ENCODE measurements at places on chromosomes 1 and 21.

DNA sequence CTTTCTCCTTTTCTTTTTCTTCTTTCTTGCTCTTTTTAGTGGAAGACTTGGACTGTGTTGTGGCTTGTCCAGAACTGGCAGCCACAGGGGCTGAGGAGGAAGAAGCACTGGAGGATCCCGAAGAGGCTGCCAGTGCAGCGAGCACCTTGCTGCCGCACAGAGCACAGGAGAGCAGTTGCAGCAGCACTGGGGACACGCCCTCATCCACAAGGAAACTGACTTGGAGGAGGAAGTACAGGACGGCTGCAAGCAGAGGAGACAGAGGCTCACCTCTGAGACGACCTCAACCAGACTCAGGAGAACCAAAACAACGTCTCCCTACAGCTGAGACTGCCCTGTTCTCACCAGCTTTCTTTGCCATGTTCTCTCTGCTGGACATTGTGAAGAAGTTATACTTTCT is 88.9 kb downstream of the UBR4 start:
- no peak for DNase-seq

DNA sequence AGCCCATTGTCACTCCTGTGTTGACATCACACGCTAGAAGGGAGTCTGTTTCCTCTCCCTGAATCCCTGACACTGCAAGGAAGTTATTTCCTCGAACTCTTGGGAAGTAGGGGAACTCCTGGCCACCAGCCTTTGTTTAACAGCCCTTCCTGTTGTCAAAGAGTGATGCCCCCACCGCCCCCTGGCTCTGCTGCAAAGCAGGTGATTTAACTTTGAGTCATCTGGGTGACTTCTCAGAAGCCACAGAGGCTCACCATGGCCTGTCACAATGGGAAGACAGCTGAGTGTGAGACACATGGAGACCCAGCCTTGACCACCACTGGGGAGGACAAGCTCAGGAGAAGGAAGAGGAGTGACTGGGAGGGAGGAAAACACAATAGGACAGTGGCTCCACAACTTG is 182.8 kb downstream of the PSMG1 start:
- DNase-seq, result no peak

DNA sequence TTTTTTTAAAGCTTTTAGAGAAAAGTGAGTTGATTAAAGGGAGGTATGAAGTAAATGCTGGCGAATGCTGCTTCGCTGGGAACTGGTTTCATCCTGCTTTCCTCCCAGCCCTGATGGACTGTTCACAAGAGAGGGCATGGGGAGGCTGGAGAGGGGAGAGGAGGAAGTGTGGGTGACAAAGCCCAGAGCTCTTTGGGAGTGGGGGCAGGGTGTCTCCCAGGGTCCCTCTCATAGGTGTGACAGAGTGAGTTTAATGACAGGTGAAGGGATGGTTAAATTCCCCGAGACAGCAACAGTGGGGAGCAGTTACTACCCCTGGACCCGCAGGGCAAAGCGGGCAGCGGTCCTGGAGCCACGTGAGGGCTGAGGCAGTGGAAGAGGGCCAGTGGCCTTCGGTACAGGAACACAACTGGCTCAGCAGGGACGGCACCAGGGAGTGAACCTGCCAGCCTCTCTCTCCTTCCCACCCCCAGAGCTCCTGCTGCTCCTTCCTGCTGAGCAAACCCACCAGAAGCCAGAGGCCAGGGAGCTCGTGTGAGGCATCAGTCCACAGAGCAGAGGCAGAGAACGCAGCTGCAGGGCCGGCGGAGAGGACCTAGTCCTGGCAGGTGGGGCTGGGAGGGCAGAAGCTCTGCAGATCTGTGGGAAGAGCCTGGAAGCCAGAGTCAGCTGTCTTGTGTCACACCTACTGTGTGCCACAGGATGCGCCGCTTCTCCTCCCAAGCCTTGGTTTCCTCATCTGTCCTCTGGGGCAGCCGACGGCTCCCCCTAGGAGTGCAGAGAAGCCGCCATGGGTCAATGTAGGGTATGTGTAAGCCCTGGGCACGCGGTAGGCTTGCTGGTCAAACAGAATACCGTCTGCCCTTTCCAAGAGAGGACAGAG is 20.9 kb upstream of the LRP8 start:
- no peak for DNase-seq

DNA sequence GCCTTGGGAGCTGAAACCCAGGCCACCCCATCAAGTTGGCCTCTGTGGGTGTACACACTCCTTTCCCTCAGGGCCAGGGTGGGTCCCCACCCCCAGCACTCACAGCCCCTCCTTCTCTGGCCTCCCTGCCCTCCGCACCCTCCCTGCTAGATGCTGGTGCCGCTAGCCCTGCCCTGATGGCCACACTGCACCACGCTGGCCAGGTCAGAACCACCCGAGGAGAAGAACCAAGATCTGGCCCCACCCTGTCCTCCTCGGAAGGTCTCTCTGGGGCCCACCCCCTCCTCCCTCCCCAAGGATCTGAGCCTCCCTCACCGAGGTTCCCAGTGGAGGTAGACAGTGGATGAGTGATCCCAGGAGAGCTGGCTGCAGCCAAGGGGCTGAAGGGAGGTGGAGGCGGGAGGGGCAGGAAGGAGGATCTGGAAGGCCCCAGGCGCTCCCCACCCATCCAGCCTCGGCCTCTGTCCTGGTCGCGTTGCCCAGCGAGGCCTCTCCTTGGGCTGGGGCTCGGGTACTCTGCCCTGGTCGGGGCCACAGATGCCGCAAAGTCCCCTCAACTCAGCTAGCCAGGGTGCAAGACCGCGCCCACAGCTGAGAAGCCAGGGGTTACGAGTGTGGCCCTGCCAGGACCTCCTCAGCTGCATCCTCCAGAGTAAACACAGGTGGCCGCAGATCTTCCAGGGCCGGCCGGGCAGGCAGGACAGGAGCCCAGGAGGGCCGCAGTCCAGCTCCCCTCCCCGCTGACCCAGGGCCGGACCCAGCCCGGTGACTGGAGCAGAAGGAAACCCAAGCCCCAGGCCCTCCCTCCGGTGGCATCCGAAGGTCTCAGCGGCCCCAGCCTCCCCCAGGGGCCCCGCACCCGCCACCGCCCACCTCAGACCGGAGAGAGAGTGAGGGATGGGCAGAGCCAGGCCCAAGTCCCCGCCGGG is 5.2 kb downstream of the B3GALT6 start:
- DNase-seq, result no peak
